Hematopoietic multipotent progenitor cell (in vitro differentiated cells): ENCODE measurements at places on chromosomes 1 and 21.
A peak's percentile ranks its signal among the peaks of the same experiment; 100 is the strongest.

- DNase-seq = no peak
Observed at GRCh38 chr1:6779089-6779805, 6.0 kb upstream of the CAMTA1 start.

GRCh38 chr1:147273409-147274336, 31.2 kb downstream of the CHD1L start:
- DNase-seq = peak; percentile 51

DNA sequence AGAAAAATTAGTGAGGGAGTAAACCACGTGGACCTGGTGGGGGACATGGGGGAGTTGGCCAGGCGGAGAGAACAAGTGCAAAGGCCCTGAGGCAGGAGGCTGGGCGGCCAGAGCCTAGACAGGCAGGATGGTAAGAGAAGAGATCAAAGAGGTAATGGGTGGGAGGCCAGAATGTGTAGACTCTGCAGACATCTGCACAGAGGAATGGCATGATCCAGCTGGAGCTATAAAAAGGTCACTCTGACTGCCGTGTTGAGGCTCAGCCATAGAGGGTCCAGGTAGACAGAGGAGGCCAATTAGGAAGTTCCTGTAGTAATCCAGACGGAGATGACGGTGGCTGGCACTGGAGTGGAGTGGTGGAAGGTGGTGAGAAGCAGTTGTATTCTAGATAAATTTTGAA, 3.6 kb downstream of the H6PD start:
- no peak for DNase-seq

GRCh38 chr1:198612471-198613260, 26.2 kb upstream of the PTPRC start:
- no peak for DNase-seq

DNA sequence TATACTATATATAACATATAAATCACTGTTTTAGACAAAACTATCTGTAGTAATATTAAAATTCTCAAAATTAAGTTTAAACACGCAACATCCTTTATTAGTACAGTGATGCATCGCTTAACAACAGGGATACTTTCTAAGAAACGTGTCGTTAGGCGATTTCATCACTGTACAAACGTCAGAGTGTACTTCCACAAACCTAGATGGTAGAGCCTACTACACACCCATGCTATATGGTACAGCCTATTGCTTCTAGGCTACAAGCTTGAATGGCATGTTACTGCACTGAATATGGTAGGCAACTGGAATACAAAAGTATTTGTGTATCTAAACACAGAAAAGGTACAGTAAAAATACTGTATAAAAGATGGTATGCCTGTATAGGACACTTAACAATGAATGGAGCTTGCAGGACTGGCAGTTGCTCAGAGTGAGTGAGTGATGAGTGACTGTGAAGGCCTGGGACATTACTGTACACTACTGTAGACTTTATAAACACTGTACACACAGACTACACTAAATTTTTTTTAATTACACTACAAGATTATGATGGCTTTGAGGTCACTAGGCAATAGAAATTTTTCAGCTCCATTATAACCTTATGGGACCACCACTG, 10.5 kb downstream of the FOXJ3 start:
- DNase-seq = no peak

- no peak for DNase-seq
Observed at GRCh38 chr1:86110451-86111129, 46.0 kb downstream of the COL24A1 start.

DNA sequence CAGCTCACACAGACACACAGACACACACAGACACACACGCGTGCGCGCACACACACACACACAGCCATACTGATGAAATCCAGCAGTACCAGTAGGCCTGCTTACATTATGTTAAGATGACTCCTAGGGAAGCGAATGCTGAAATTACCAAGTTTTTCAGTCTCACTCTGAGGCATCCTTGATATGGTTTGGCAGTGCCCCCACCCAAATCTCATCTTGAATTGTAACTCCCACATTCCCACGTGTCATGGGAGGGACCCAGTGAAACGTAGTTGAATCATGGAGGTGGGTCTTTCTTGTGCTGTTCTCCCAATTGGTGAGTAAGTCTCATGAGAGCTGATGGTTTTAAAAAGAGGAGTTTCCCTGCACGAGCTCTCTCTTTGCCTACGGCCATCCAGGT, 64.1 kb downstream of the TIAM1 start:
- no peak for DNase-seq

GRCh38 chr1:83912876-83913275, 86.1 kb downstream of the TTLL7 start:
- DNase-seq = no peak

DNA sequence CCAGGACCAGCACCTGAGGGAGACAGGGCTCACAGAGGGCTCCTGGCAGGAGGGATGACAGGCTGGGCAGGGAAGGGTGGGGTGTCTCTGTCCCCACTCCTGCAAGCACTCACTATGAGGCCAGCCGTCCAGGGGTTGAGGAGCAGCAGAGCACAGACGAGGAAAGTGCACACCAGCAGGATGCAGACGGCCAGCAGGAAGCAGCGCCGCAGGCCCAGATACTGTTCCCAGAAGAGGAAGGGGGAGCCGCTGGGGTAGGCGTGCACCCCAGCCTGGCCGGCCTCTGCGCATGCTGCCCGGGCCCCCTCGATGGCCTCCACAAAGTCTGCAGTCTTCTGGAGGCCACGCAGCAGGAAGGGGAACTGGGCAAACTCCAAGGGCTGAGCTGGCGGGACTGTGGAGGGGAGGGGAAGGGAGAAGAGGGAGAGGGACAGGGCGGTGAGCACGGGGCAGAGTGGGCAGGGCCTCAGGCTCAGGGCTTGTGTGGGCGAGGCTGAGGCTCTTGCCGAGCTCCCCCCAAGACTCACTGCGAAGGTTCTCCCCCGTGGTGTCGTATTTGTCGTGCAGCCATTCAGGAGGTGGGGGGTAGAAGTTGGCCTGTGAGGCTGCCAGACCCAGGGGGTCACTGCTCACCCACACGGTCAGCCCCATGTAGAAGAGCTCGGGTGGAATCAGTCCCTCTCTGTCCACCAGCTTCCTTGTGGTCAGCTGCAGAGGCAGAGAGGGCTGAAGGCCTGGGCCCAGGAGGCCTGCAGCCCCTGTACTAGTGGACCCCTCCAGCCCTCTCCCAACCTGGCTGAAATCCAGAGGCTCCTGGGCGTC, 16.5 kb downstream of the PTCH2 start:
- DNase-seq = no peak

- DNase-seq = no peak
Observed at GRCh38 chr1:43797891-43798290, 90.6 kb downstream of the ST3GAL3 start.

GRCh38 chr1:158161446-158161845, 19.2 kb upstream of the CD1D start:
- no peak for DNase-seq

- no peak for DNase-seq
Observed at GRCh38 chr1:59322814-59323213, 25.9 kb downstream of the FGGY start.

DNA sequence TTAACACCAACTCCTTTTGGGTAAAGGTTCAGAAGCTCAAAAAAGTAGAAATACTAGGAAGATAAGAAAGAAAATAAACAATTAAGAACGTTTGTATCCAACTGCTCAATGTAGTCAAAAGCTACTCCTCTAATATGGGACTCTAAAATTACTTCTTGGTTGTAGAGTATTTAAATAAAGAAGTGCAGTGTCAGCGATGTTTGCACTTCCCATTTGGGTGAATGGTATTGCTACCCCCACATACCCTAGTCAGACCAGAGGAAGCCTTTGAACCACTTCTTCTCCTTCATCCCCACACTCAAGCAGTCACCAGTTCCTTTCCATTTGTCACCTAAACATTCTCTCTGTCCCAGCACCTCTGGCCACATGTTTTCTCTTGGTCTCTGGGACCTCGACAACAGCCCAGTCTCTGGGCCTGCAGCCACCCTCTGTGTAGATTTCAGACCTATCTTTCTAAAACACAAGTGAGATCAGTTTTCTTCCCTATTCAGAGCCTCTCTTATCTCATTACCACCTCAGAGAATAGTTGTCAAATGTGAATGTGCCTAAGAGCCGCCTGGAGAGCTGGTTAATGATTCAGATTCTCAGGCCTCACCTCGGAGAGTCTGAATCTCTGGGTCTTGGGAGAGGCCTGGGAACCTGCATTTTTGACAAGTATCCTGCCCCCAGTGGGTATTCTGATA, 109.8 kb downstream of the OMA1 start:
- DNase-seq = no peak

DNA sequence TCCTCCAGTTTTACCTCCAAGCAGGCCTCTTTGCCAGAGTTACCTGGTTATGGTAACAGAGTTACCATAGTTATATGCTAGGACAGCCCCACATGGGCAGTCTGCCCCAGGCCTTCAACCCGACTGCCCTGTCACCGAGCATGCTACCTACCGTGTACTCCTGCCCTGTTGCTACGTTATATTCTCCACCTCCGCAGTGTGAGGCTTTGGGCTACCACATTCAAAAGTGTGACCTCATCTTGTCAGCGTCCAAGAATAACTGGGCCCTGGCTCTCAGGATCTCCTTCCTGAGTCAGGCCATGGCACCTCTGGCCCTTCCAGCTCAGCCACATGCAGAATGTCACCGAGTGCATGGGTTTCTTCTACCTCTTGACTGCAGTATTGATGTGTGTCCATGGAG, 8.9 kb downstream of the MAPKAPK2 start:
- no peak for DNase-seq

DNA sequence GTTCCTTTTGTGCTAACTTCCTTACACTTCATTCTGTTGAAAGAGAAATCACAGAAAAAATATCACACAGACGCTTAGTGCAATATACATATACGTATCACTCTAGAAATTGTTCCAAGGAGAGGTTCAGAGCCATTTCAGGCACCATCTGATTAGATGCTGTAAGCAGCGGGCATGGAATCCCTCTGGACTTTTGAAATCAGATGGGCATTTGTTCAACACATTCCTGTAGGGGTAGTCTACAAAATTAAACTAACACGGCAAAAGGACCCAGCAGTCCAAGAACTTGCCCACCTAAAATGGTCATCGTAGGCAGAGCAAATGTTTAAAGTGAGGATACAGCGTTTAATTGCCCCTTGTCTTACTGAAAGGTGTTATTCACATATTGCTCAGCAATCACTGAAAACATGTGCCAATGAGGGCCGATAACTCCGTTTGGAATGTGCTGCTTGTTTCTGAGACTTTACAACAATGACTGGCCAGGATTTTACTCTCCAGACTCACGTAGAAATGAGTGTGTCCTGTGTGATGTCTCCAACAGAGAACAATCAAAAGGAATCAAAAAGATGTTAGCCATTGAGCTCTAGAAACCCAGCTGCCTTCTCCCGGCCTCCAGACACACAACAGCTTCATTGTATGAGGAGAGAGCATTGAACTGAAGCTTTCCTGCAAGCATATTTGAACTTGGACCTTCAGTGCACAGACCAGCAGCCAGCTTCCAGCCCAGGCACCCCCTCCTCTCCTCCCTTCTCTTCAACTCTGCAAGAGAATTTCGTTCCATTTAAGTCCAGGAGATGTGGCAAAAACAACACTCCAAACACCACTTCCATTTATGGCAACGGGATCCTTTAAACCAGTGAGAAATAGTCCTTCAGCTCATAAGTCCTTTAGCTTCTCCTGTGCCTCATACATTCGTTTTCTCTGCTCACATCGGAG, 32.1 kb upstream of the ADORA3 start:
- no peak for DNase-seq

DNA sequence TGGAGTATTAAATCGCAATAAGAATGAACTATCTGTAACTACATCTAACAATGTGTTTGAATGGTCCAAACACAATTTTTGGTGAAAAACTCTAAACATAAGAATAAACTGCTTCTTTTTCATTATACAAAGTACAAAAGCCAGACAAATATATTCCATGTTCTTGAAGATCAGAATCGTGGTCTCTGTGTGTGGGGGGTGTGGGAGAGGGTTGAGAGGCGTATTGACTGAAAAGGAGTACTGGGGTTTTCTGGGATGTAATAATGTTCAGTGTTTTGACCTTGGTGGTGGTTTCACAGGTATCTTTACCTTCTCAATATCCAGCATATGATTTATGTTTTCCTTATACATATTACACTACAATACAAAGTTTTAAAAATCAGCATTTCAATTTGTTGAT, 764 bp upstream of the CFH start:
- DNase-seq = no peak
